CD4-positive, alpha-beta T cell (primary cell): ENCODE measurements at places on chromosomes 2 and 18. TPM values are rescaled to one million over a fixed set of nuclear protein-coding genes. Genes with fewer than 3 reads are reported as not detected.

Gene C1QL2
- total RNA-seq: not detected

DNA sequence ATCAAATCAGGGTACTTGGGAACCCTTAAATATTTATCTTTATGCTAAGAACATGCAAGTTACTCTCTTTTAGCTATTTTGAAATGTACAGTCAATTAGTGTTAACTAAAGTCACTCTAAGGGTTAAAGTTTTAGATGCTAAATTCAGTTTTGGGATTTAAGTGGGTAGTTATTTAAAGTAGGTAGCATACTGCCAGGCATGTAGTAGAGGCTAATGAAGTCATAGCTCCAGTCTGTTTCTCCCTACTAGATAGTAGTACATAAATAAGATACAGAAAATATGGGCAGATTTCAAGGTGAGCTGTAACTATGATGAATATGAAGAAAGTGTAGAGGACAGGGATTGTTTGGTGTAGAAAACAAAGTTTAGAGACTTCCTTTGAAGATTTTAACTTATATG, 7.5 kb downstream of the RAB3GAP1 start:
- no peak for DNase-seq
- peaks cover 29% of the 10 kb centered on the region for H3K36me3 ChIP-seq
- H3K4me3 ChIP-seq: no peak overlapping the region
- H3K27ac ChIP-seq: no peak overlapping the region

- H3K4me1 ChIP-seq: peaks cover 3% of the 10 kb centered on the region
- H3K4me3 ChIP-seq: no peak overlapping the region
- no peak for DNase-seq
- H3K36me3 ChIP-seq: no peaks in the 10 kb centered on the region
- H3K27me3 ChIP-seq: no peaks in the 10 kb centered on the region
Measured at GRCh38 chr2:168426861-168427260, 29.2 kb upstream of the CERS6 start.

DNA sequence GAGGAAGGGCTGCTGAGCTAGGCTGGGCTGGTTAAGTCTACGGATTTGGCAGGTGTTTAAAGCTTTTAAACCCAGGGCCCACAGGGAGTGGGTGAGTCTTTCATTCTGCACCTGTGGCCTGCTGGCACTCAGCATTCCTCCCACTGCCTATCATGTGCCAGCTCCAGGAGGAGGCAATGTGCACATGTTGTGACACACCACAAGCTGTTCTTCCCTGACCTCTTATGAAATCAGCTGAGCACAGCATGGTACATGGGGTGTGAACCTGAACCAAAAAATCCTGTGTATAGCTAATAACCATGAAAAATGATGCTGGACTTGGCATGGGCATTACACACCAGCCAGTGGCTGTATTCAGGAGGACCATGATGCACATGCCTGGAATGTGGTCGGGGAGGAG, 297.9 kb upstream of the MMADHC start:
- DNase-seq: no peak
- no peaks in the 10 kb centered on the region for H3K27me3 ChIP-seq
- no peak overlapping the region for H3K27ac ChIP-seq

Gene TLX2
- 0.14 TPM for total RNA-seq

Gene CNGA3
- not detected for total RNA-seq

DNA sequence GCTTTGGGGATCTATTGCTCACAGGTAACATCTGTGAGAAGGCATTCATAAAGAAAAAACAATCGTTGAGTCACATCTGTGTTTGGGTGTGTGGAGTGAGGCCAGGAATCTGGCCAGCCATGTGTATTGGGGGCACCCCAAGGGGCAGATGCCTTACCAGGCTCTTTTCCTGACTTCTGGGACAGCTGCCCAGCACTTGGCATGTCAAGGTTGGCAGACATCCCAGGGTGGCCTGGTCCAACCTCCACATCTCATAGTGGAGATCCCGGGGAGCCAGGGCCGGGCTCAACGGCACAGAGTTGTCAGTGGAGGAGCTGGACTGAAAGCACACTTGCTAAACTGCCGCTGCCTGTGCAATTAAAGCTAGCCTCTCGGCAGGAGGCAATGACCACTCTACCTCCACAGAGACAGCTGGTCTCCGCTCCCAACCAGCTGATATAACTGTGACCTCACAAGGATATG, 75.3 kb upstream of the MGAT4A start:
- no peak overlapping the region for H3K27ac ChIP-seq
- H3K27me3 ChIP-seq: no peaks in the 10 kb centered on the region
- no peaks in the 10 kb centered on the region for H3K36me3 ChIP-seq

GRCh38 chr2:109432421-109432820, 181.3 kb downstream of the SEPTIN10 start:
- no peaks in the 10 kb centered on the region for H3K4me1 ChIP-seq
- no peak overlapping the region for H3K4me3 ChIP-seq
- H3K27ac ChIP-seq: no peak overlapping the region
- no peak for DNase-seq

DNA sequence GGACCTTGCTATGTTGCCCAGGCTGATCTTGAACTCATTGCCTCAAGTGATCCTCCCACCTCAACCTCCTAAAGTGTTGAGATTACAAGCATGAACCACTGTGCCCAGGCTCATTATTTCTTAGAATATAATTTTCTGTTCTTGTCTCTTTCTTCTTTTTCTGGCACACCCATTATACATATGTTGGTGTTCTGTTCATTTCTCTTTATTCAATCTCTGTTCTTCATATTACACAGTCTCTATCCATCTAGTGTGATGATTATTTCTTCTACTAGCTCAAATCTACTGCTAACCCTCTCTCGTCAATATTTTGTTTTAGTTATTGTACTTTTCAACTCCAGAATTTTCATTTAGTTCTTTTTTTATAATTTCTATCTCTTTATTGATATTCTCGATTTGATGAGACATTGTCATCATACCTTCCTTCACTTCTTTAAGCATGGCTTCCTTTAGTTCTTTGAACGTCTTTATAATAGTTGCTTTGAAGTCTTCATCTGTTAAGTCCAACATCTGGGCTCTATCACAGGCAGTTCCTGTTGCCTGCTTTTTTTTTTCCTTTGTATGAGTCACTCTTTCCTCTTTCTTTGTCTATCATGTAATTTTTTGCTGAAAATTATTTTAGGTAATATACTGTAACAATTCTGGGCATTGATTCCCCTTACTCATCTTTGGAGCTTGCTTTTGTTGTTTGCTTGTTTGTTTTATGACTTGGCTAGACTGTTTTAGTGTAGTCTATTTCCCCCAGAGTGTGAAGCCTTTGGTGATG, 196.4 kb upstream of the NABP1 start:
- DNase-seq: no peak
- no peak overlapping the region for H3K27ac ChIP-seq
- no peak overlapping the region for H3K4me3 ChIP-seq
- no peaks in the 10 kb centered on the region for H3K36me3 ChIP-seq
- no peaks in the 10 kb centered on the region for H3K4me1 ChIP-seq

DNA sequence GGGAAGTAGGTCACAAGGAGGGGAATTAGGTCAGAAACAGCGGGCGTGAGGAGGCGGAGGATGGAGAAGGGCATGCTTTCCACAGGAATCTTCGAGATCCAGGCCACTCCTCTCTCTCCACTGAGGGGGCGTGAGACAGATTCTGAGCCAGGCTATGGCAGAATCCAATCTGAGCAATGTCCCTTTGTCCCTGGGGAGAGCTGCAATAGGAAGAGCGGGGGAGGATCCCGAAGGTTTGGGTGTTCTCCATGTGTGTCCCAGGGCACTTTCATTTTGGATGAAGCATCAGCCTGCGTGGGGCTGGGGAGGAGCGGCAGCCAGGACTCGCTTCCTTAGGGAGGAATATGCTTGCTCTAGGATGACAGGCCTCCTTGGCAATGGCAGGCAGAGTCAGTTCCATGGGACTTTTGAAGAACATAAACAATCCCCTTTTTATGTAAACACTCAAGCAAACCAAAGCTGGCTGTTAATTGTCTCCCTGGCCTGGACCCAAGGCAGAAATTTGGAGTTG, 84.0 kb downstream of the LIPG start:
- H3K27ac ChIP-seq: no peak overlapping the region
- H3K36me3 ChIP-seq: no peaks in the 10 kb centered on the region
- no peak overlapping the region for H3K4me3 ChIP-seq
- H3K27me3 ChIP-seq: no peaks in the 10 kb centered on the region

GRCh38 chr18:48790226-48790863, 160.4 kb downstream of the SMAD7 start:
- H3K4me3 ChIP-seq: no peak overlapping the region
- H3K27ac ChIP-seq: no peak overlapping the region
- H3K27me3 ChIP-seq: no peaks in the 10 kb centered on the region
- DNase-seq: no peak
- peaks cover 16% of the 10 kb centered on the region for H3K4me1 ChIP-seq

Gene GNLY
- 45.1 TPM for total RNA-seq

- H3K4me3 ChIP-seq: peak overlapping the region; percentile 58
- H3K27me3 ChIP-seq: no peaks in the 10 kb centered on the region
- no peak overlapping the region for H3K27ac ChIP-seq
Measured at GRCh38 chr2:102187496-102188150, 800 bp downstream of the IL1RL2 start.

- H3K4me1 ChIP-seq: no peaks in the 10 kb centered on the region
- no peaks in the 10 kb centered on the region for H3K27me3 ChIP-seq
- no peaks in the 10 kb centered on the region for H3K36me3 ChIP-seq
- DNase-seq: no peak
Measured at GRCh38 chr18:56096861-56097260, 508.9 kb upstream of the TCF4 start.

DNA sequence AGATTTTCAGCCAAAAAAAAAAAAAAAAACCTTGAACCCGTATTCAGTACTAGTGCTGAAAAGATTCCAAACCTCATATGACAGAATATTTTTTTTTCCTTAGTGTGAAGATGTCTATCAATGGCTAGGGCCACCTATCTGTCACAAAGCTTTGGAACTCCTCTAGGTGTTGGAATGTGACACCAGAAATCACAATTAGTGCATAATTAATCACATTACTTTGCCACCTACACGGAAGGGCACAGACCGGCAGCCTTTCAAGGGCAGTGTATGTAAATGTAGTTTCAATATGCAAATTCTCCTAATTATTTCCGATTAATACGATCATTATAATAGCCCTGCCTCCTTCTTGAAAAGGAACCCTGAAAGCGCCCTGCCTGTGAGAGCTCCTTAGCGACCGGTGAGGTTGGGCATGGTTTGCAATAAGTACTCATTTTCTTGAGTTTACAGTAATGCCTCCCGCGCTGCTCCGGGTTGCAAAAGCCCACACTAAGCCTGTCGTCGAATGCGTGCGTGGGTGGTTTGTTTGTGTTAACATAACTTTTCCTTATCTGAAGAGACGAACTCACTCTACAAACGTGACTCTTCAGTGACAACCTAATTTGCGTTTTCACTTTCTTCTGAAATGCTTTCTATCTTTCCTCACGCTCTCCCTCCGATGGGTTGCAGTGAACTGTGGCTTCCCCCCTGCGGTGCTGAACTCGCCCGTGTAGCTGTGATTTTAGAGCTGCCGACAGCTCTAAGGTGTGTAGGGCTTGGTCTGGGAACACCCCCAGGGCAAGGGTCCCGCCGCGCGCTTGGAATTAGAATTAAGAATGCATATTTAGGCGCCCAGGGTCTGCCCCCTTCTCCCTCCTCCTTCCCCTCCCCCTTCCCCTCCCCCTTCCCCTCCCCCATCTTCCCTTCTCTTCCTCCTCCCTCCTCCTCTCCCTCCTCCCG, 765 bp upstream of the ID2 start:
- H3K4me3 ChIP-seq: peak overlapping the region; percentile 74
- peak overlapping the region; percentile 37 for H3K27ac ChIP-seq
- DNase-seq: peak; percentile 80
- H3K27me3 ChIP-seq: peaks cover 32% of the 10 kb centered on the region
- peaks cover 55% of the 10 kb centered on the region for H3K4me1 ChIP-seq

Gene ABCB11
- total RNA-seq: not detected

DNA sequence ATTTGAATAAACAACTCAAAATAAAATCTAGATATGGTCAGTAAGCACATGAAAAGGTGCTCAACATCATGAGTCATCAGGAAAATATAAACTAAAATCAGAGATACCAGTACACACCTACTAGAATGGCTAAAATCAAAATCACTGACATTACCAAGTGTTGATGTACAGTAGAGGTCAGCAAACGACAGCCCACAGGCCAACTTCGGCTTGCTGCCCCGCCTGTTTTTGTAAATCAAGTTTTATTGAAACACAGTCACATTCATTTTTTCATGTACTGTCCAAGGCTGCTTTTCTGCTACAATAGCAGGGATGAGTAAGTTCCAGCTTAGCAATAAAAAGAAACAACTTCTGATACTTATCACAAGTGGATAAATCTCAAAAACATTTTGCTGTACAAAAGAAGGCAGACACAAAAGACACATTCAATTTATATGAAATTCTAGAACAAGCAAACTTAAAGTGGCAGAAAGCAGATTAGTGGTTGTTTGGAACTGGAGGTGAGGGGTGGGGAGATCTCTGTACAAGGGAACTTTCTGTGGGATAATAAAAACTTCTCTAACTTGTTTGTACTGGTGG, 32.1 kb downstream of the TRAK2 start:
- DNase-seq: no peak
- H3K36me3 ChIP-seq: peaks cover 6% of the 10 kb centered on the region
- peak overlapping the region; percentile 12 for H3K27ac ChIP-seq
- no peak overlapping the region for H3K4me3 ChIP-seq
- peaks cover 9% of the 10 kb centered on the region for H3K4me1 ChIP-seq

Gene PMAIP1
- 101 TPM for total RNA-seq

GRCh38 chr18:31301201-31301655, 16.7 kb upstream of the DSG1 start:
- no peak overlapping the region for H3K27ac ChIP-seq
- H3K4me1 ChIP-seq: no peaks in the 10 kb centered on the region
- DNase-seq: no peak
- no peaks in the 10 kb centered on the region for H3K36me3 ChIP-seq
- no peaks in the 10 kb centered on the region for H3K27me3 ChIP-seq

GRCh38 chr2:28036307-28036706, 145.8 kb downstream of the BABAM2 start:
- no peak for DNase-seq
- H3K27ac ChIP-seq: no peak overlapping the region
- H3K4me3 ChIP-seq: no peak overlapping the region
- no peaks in the 10 kb centered on the region for H3K27me3 ChIP-seq

Gene EVX2
- total RNA-seq: not detected

GRCh38 chr2:112055730-112056625, 909 bp downstream of the TMEM87B start:
- H3K4me1 ChIP-seq: peaks cover 35% of the 10 kb centered on the region
- DNase-seq: peak; percentile 9

DNA sequence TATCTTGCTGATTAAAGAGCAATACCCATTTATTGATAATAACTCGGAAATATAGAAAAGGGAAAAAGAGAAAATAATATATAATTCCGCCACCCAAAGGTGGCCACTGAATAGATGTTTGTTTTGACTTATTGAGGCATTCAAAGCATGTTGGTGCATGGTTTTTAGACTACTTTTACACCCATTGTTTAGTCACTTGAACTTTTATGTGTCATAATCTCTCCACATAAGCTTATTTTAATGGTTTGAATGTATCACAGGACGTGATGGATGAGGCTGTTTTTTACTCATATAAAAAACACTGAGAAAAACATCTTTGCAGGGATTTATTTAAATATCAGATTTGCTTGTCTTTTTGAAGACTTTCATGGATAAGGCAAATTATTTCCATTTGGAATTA, 120.4 kb downstream of the ACKR3 start:
- DNase-seq: no peak
- no peaks in the 10 kb centered on the region for H3K4me1 ChIP-seq
- no peaks in the 10 kb centered on the region for H3K36me3 ChIP-seq
- peaks cover 4% of the 10 kb centered on the region for H3K27me3 ChIP-seq
- H3K27ac ChIP-seq: no peak overlapping the region
- H3K4me3 ChIP-seq: no peak overlapping the region

Gene ERICH2
- total RNA-seq: not detected

- H3K27me3 ChIP-seq: no peaks in the 10 kb centered on the region
- H3K4me3 ChIP-seq: no peak overlapping the region
Measured at GRCh38 chr18:7754725-7755181, 187.6 kb downstream of the PTPRM start.
